ENCODE measurements at places on chromosomes 4 and X.

GRCh38 chrX:141158084-141158483 lies 18.8 kb downstream of the LDOC1 start:
- DNase-seq, result no peak

GRCh38 chr4:101284546-101284945 lies 62.8 kb downstream of the PPP3CA start:
- DNase-seq, result no peak

DNA sequence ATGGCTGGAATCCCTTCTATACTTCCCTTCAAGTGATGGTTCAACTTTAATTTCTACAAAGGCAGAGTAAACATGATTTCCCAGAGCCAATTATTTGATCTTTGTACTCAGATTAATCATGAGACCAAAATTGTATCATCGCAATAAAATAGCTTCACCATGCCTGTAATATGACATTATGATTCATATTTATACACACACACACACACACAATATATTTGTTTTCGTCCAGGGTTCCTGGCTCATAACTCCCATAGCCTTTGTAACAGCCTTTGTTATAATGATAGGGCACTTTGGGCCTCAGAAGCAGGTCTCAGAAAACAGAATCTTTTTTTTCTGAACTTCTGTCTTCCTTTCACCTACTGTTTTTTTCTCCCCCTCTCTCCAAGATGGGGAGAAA lies 270.6 kb downstream of the ADGRA3 start:
- DNase-seq, result no peak

GRCh38 chr4:81038636-81039350 lies 8.3 kb downstream of the BMP3 start:
- no peak for DNase-seq

GRCh38 chr4:10527438-10527837 lies 70.2 kb upstream of the ZNF518B start:
- DNase-seq, result no peak

GRCh38 chr4:97317201-97317600 lies 826.1 kb downstream of the STPG2 start:
- DNase-seq, result no peak

Data from GOT3 (cell line).